GM23248 (cell line): ENCODE measurements at places on chromosomes 7 and 10. TPM values are rescaled to one million over a fixed set of nuclear protein-coding genes. Genes with fewer than 3 reads are reported as not detected.

GRCh38 chr7:5699467-5700384 is 81.7 kb downstream of the RNF216 start:
- DNase-seq = no peak

Gene AGR3
- polyA plus RNA-seq = not detected in 2 replicates

- peak; percentile 35 for DNase-seq
Observed at GRCh38 chr7:142866361-142867096, 11.7 kb downstream of the EPHB6 start.

- no peak for DNase-seq
Observed at GRCh38 chr10:15864419-15864818, 4.1 kb upstream of the MINDY3 start.

DNA sequence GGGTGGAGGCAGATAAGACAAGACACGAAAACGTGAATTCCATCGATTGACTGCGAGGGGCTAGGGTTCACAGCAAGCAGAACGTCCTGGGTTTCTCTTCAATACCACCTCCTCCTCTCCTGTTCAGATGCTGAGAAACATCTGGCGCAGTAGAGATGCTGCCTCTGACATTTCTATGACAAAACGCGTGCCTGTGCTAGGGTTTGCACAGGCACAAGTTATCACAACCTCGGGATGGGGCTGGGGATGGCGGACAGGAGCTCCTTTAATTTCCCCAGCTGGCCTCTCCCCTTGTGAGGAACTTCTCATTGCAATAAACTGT is 99.8 kb upstream of the SVIL start:
- no peak for DNase-seq

Gene CDC14C
- not detected in 2 replicates for polyA plus RNA-seq
